ENCODE measurements at places on chromosomes 13 and 19.

GRCh38 chr13:107734891-107735625 is 480.3 kb downstream of the LIG4 start:
- no peak for DNase-seq

- DNase-seq: peak; percentile 61
Observed at GRCh38 chr19:50720921-50721381, 1.3 kb upstream of the SHANK1 start.

- DNase-seq: no peak
Observed at GRCh38 chr13:22735011-22735995, 445.5 kb upstream of the SGCG start.

- no peak for DNase-seq
Observed at GRCh38 chr13:21902709-21903098, 231.8 kb downstream of the FGF9 start.

DNA sequence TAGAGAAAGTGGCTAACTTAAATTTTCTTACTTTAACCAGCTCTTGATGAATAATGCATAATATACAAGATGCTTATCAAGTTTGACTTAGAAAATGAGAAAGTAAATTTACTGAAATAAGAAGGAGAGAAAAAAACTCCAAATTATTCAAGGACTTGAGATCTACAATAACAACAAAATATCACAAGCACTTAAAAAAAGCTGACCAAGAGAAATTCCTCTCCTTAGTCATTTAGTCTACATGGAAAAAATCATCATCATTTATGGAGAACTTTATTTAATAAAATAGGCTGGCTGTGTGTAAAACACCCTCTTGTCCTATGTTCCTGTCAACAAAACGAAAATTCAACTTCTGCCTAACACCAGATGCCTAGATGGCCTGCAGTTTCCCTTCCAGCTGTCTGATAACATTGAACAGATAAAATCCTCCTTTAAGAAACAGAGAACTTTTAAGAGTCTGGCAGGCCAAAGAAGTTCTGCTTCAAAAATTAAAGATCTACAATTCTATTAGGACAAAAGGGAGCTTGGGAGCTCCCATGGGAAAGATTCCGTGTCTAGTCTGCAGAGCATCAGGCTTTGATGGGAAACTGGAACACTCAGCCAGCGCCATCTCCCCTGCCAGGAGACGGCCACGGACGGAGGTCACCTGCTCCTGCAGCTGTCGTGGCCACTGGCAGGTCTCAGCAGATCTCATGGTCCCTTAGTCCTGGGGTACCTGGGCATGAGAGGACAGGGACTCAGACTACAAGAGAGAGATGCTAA is 37.9 kb upstream of the ATP11A start:
- DNase-seq: no peak

DNA sequence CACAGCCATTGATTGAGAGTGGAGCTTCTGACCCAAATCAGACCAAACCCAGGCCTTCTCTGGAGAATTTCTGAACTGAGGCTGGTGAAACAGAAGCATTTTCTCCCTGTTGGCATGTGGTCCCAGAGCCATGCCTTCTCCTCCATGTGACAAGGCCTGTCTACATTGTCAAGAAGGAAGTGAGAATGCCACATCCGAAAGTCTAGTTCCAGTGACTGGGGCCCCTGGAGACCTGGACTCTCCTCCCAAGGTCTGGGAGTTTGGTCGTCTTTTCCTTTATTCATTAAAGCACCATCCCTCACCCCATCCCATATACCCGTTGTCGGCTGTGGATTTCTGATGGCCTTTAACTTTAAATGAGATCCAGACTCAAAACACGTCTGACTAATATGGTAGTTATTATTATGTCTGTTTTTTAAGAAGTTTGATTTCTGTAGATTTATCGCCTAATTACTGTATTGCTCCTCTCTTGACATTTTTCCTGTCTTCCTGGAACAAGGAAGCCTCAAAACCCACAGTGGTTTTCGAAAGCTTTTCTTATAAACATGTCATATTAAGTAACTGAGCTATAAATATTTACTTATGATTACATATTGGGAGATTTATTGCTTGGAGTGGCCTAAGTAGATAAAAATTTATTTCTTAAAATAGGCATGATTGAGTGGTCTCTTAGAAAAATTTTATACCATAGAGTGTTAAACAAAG is 128.3 kb upstream of the FRY start:
- DNase-seq: no peak

GRCh38 chr19:45954156-45954555 is 19.5 kb downstream of the NOVA2 start:
- no peak for DNase-seq

DNA sequence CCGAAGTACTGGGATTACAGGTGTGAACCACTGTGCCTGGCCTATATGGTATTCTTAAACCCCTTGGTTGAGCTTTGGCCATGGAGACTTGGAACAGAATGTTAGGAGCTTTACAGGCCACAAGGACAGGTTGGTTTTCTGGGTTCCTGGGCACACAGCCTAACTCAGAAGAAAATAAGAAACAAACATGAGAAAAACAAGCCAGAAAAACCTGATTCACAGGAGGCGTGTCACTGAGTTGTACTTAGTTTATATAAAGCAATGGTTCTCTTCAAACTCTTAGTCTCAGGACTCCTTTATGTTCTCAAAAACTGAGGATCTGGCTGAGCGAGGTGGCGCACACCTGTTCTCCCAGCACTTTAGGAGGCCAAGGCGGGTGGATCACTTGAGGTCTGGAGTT is 125.1 kb upstream of the SPATA13 start:
- no peak for DNase-seq

GRCh38 chr13:31515427-31515826 is 223.9 kb upstream of the RXFP2 start:
- DNase-seq: no peak

DNA sequence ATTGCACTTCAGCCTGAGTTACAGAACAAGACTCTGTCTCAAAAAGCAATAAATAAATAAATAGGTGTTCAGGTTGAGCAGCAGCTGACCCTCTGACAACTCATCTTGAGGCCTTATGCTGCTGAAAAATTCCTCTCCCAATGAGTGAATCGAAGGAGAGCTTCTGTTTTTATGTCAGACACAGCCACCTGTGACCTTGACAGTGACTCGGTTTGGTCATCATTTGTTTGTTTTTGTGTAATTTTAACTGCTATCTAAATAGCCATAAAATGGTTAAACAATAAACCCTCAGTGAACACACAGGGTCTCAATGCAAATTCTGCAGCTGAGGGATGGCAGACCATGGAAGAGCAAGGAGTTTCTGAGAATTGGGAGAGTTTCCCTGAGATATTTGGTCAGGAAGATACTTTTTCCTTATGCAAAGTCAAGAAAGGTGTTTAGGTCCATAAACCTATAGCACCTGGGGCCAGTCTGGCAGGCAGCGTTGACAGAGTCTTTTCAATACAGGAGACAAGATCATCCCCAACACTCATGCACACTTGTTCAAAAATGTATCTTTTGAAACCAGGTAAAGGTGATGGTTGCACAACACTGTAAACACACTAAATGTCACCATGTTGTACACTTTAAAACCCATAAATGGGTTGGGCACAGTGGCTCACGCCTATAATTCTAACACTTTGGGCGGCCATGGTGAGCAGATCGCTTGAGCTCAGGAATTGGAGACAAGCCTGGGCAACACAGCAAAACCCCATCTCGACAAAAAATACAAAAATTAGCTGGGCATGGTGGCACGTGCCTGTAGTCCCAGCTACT is 16.6 kb upstream of the SLC25A30 start:
- DNase-seq: no peak
